ENCODE measurements at places on chromosomes 11 and 22. TPM values are rescaled to one million over a fixed set of nuclear protein-coding genes. Genes with fewer than 3 reads are reported as not detected.
A peak's percentile ranks its signal among the peaks of the same experiment; 100 is the strongest.

DNA sequence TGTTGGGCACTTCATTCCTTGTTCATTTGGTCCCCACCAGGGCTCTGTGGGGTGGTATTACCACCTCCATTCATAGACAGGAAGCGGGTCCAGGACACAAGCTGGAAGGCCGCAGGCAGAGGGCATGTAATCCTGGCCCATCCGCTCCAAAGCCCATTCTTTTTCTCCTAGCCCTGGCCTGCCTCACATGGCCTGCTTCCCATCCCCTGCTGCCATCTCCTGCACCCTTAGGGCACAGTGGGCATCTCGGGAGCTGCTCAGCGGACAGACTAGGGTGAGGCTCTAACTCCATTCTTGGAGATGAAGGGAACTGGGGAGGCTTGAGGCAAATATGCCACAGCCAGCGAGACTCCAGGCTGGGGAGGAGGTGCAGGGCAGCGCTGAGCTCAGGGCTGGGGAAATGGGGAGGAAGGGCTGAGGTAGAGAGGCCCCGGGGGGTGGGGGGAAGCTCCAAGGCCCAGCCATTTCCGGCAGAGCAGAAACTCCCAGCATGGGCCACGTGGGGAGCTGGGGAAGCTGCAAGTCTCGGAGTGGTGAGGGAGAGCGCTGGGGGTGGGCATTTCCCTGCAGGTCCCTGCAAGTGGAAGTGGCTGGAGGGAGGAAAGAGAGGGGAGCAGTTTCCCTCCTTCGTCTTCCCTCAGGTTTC lies 14.3 kb upstream of the BCL9L start:
- peak; percentile 61 for DNase-seq

DNA sequence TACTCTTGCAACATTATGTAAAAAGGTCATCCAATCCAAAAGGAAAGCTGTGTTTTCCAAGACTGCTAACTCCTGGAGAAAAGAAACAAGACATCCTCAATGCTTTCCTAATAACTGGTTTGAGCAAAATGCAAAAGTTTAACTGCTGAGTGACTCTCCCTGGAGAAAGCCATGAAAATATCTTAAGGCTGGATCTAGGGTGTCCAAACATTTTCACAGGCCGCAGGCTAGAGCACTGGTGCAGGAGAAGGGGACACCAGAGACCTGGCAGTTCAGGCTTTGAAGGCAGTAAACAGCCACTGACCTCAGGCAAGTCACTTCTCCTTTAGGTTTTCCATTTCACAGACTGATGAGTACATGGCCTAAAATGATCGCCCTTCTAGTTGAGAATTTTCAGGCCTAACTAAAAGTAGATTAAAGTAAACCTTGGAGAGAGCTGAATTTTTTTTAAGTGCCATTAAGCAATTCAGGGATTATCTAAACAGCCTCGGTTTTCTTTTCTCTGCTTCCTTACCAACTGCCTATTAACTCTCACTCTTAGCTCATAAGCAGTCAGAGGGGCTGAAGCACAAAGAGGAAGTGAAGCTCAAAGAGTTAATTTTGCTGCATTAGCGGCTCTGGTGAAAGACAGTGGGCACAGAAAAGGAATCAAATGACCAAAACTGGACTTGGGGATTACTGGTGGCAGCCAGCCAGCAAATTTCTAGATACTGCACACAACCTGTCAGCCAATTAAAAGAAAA lies 2.3 kb downstream of the CHKA start:
- DNase-seq, result peak; percentile 74

- DNase-seq, result peak; percentile 78
Measured at GRCh38 chr11:68447015-68447801, 13.3 kb upstream of the PPP6R3 start.

DNA sequence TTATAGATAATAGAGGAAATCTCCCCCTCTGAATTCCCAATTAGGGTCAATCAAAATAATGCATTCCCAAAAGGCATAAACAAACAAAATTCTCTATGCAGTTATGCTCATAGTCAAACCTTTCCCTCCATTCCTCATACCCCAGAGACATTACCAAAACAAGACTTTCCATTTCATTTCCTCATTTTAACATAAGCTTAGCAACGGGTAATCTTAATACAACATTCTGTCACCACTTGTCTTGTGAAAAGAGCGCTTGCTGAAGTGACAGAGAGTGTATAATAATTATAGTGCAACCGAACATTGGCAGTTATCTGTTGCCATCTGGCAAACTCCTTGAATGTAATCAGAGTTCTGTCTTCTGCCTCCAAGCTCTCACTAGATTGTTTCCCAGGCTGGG lies 1.2 kb upstream of the SLN start:
- DNase-seq, result no peak

DNA sequence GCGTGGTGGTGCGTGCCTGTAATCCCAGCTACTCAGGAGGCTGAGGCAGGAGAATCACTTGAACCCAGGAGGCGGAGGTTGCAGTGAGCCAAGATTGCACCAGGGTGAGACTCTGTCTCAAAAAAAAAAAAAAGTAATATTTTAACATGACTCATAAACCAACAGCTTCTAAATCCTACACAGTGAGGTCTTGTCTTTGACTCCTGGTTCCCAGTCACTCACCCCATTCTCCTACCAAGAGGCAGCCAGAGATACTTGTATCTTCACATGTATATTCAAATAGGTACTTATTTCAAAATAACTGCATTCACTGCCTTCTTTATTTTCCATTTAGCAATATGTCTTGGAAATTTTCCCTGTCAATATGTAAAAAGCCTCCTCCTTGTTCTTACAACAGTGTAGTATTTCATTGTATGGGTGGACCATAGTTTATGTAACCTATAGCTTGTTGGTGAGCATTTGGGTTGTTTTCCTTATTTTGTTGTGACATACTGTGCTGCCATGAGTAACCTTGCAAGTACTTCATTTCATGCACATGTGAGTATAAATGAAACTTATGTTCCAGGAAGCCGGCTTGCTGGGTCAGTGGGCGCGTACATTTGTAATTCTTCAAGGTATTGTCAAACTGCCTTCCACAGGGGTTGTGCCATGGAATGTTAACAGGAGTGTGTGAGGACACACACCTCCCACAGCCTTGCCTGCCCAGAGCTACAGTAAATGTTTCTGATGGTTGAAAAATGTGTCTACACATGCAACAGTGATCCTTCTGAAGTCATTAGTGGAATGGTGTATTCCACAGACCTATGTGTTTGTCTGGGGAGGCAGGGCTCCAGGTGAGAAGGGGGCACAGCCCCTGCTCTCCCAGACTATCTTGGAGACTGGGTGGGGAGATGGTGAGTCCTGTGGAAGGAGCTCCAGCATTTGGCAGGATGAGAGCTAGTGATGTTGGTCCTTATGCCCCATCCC lies 47.9 kb downstream of the OSBP2 start:
- no peak for DNase-seq

- no peak for DNase-seq
Measured at GRCh38 chr22:37703906-37704305, 7.1 kb downstream of the TRIOBP start.

GRCh38 chr11:64894070-64894811 lies 15.8 kb upstream of the EHD1 start:
- peak; percentile 90 for DNase-seq

GRCh38 chr11:45394294-45395085 lies 108.3 kb upstream of the SYT13 start:
- DNase-seq, result no peak

- DNase-seq, result no peak
Measured at GRCh38 chr11:103266167-103266831, 157.1 kb downstream of the DYNC2H1 start.

- no peak for DNase-seq
Measured at GRCh38 chr11:29309992-29310391, 706.8 kb downstream of the KCNA4 start.

DNA sequence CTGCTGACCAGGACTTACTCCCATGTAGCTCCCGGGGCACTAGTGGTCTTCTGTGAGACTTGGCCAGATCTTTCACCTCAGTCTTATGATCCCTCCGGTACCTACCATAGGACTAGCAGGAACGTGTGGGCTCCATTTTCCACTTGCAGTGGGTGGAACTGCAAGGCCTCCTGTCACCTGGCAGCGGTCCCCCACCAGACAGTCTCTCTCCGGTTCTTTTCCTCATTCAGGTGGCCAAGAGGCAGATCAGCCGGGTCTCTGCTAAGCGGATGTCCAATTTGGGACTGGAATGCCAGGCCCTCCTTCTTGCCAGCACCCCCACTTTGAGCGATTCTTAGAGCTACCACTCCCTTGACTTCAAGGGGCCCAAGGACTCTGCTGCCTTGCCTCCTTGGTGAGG lies 158.9 kb downstream of the NAV2 start:
- no peak for DNase-seq

- DNase-seq, result no peak
Measured at GRCh38 chr11:13884158-13884799, 78.2 kb upstream of the SPON1 start.

The RAG1 gene
- total RNA-seq, result not detected

The OR10A5 gene
- not detected for total RNA-seq
